Fibroblast of pulmonary artery (primary cell): ENCODE measurements at places on chromosomes 1 and 21.
A peak's percentile ranks its signal among the peaks of the same experiment; 100 is the strongest.

DNA sequence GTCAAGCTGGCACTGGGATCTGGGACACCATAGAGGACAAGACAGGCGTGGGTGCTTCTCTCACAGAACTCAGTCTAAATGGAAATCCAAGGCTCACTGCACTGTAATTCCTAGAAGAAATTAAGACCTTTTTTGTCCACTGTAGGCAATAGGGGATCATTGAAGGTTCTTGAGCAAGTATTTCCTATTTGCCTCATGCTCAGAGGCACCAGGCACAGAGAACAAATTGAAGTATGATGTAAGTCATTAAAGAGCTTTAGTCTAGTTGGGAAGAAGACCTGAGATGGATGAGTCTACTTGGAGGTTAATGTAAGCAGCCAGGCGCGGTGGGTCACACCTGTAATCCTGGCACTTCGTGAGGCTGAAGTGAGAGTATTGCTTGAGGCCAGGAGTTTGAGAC lies 34.6 kb downstream of the EIF2D start:
- no peak for DNase-seq

DNA sequence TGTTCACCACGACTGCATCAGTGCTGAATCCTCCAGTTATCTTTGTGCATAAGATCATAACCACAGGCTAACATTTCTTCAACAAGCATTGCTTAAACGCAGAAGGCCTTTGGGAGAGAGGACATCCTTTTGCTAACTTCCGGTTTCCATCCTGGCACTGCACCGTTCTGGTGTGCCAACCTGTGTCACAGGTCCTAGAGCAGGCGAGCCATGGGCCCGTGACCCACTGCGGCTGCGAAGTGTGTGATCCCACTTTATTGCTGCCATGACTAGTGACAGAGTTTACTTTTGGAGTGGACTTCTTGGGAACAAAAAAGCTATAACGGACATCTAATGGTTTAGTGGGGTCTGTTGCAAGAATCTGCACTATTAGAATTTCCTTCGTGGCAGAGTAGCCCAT lies 42.9 kb downstream of the ADAMTS5 start:
- DNase-seq: no peak

- DNase-seq: no peak
Observed at GRCh38 chr1:113211467-113211866, 138.5 kb downstream of the LRIG2 start.

GRCh38 chr21:31490443-31490842 lies 146.4 kb upstream of the TIAM1 start:
- DNase-seq: no peak

DNA sequence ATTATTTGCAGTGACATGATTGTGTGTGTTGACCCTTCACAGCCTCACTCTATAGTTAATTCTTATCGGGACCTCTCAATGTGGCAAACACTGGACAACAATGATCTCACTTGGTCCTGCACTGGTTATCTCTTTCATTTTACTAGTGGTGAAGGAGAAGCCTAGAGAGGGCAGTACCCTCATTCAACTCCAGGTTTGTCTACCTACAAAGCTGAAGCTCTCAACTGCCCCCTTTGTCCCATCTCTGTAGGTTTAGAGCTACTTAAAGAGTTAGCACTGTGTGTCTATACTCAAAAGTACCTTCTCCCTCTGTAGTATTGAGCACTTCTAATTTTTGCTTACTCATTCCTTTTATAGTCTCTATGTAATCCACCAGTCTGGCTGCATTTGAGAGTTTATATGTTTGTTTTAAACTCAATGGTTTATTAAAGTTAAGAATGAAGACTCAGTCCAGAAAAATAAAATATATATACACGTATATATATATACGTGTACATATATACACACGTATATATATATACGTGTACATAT lies 40.9 kb upstream of the BCL9 start:
- DNase-seq: no peak

GRCh38 chr1:117365350-117366176 lies 1.7 kb upstream of the MAN1A2 start:
- peak; percentile 19 for DNase-seq
